ENCODE measurements at places on chromosomes 3 and 15.

GRCh38 chr3:97495896-97496295, 268.7 kb upstream of the ARL6 start:
- no peak for DNase-seq

DNA sequence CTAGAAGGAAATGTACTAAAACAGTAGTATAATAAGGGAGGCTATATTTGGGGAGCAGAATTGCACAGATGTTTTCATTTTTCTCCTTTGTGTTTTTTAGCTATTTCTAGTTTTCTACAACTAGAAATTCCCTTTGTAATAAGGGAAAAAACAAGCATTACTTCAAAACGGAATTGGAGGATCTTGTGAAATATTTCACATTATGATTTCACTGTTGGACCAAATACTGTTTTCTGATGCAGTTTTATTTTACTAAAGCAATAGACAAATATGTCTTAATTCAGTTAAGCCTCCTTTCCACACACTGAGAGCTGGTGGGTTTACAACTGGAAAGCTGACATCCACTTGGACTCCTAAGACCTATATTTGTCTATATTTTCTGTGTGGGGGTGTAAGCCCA, 7.3 kb downstream of the CCR1 start:
- DNase-seq, result no peak

DNA sequence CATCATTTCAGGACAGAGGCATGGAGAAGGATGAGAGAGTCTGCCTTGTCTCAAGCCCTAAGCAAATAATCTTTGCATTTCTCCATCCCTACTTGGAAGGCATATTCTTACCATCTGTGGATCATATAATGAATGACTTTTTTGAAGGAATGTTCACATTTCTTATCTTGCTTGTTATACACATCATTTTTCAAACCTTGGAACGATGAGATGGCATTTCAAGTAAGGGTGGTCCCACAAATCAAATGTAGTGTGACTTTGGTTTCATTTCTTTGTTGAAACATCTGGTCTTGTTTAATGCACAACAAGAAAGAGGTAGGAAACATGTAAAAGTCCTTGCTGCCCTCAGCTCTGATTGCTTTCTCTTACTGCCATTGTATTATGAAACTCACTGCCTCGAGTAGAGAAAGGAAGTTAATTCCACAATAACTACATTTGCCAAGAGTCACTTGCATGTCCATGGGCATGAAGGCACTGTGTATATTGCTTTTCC, 32.1 kb downstream of the RBMS3 start:
- no peak for DNase-seq

- no peak for DNase-seq
Observed at GRCh38 chr3:23996095-23996524, 51.0 kb downstream of the NR1D2 start.

- no peak for DNase-seq
Observed at GRCh38 chr15:70382762-70383458, 285.2 kb upstream of the TLE3 start.

DNA sequence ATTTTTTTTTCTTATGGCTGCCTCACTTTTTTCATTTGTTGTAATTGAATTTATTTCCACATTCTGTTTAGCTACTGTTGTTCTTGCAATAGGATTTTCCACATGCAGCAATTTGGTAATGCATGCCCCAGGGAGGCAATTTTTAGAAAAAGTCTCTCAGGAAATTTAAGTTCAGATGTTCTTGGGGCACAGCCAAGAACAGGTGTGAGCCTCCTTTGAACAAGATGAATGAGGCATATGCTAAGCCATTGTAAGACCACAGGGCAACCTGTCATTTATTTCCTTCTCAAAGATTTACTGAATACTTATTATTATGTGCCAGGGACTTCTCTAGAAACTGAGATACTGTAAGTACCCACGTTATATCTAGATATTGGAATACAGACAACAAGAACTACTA, 549.5 kb downstream of the DIPK2A start:
- DNase-seq, result no peak

- DNase-seq, result peak; percentile 17
Observed at GRCh38 chr3:25820366-25820765, 30.5 kb downstream of the OXSM start.

- DNase-seq, result no peak
Observed at GRCh38 chr3:8871306-8871705, 92.0 kb downstream of the RAD18 start.

GRCh38 chr3:54243056-54243931, 120.9 kb downstream of the CACNA2D3 start:
- no peak for DNase-seq

DNA sequence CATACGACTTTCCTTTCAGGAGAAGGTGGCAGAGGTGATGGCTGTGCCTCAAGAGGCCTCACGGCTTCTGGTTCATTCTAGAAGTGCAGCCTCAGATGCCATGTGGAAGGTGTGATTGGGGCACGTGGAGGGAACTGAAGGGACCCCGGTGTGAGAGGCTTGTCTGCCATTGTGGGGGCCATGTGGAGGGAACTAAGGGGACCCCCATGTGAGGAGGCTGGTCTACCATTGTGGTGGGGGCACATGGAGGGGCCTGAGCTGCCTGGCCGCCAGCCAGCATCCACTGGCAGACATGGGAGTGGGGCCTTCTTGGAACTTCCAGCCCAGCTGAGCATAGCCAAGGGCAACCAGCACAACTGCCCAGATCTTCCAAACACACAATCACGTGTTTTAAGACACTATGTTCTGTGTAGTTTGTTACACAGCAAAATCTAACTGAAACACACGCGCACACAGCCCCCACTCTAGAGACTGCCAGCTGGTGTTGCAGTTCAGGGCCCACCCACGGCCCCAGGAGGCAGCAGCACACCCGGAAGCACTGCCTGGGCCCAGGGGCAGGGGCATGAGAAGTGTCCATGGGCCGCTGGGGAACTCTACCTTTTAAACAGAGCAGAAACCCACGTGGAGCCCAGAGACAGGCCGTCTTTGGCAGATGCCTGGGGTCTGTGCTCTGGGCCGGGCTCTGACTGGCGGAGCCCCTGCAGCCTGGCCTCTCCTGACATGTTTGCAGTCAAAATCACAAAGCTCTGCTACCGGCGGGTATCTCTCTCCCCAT, 66.8 kb downstream of the IQSEC1 start:
- no peak for DNase-seq

DNA sequence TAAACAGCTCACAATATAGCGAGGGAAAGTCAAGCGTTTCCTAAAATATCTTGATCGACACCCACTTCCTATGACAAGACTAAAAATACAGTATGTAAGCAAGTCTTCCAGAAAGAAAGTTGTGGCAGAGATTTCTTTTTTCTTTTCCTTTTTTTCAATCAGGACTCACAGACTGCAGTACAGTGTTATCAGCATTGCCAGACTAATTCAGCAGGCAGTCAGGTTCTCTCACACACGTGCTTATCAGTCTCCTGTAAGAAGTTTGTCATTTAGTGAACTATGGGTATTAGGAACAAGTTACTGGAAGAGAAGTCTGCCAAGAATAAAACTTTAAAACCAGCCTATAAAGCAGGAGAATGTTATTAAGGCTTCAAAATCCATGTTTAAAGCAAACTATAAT, 32.8 kb upstream of the ZNF385D start:
- DNase-seq, result no peak

- no peak for DNase-seq
Observed at GRCh38 chr3:160180581-160181216, 44.5 kb upstream of the C3orf80 start.

DNA sequence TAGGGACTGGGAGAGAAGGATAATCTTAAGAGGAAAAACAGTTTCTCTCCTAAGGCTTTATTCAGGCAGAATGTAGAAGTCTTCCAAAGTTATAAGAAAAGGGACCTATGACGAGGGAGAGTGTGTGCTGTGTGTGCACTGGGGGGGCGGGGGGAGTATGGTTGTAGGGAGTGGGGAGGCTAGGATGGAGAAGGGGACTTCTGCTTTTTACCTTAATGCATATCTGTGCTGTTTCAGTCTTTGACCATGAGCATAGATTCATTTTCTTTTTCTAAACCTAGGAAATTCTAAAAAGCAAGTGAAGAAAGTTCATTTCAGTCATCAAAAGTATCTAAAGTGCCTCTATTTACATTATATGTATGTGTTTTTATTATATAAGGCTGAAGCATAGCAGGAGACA, 52.6 kb upstream of the RASA2 start:
- no peak for DNase-seq

DNA sequence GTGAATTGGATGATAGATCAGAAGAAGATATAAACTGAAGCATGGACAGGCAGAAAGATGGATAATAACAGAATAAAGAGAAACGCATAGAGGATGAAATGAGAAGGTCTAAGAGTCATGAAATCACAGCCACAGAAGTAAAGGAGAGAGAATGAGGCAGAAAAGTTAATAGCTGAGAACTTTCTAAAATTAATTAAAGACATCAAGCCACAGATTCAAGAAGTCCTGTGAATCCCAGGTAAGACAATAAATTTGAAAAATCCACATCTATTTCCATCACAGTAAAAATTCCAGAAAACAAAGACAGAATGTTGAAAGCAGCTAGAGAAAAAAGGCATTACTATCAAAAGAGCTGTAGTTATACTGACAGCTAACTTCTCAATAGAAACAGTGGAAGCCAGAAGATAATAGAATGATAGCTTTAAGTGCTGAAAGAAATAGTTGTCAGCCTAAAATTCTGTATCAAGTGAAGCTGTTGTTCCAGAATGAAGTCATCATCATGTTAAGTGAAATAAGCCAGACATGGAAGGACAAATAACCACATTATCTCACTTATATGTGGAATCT, 12.0 kb downstream of the ACVR2B start:
- DNase-seq, result no peak

- no peak for DNase-seq
Observed at GRCh38 chr3:68751888-68752287, 180.5 kb downstream of the TAFA4 start.

DNA sequence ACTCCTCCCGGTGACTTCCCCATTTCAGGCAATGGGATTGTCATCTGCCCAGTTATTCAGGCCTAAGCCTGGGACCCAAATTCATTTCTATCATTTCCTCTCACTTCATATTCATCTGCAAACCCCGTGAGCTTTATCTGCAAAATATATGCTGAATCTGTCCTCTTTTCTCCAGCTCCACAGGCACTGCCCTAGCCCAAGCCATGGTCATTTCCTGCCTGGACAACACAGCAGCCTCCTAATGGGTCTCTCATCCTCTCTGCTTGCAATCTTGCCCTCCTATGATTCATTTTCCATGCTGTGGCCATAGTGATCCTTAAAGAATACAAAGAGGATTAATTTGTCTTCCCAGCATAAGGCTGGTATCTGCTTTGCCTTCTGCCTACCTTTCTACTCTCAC, 6.1 kb downstream of the RBP2 start:
- no peak for DNase-seq

DNA sequence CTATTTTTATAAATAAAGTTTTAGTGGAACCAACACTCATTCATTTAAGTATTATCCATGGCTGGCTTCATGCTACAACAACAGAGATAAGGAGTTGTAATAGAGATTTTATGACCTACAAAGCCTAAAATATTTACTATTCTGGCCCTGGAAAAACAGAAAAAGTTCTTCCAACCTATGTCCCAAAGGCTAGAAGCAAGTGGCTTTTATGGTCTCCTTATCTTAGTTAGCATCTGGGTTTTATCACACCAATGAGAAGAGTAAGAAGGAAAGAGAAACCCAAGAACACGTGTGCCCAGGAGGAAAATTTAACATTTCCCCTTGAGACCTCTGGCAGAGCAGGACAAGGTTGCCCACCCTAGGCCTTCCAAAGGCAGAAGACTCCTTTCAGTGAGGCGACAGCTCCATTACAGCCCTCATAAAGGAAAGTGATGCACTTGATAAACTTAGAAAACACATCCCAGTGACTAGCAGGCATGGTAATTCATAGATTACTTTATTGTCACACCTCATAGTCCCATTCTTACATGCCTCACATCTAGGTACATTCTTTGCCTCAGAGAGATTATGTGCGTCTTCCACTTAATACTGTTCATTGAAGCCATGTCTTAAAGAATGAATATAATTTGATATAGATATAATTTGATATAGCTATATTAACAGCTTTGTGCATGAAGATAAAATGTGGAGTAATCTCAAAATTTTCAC, 113.2 kb upstream of the ACP3 start:
- DNase-seq, result no peak

GRCh38 chr15:64749999-64750657, 25.3 kb downstream of the RBPMS2 start:
- no peak for DNase-seq

DNA sequence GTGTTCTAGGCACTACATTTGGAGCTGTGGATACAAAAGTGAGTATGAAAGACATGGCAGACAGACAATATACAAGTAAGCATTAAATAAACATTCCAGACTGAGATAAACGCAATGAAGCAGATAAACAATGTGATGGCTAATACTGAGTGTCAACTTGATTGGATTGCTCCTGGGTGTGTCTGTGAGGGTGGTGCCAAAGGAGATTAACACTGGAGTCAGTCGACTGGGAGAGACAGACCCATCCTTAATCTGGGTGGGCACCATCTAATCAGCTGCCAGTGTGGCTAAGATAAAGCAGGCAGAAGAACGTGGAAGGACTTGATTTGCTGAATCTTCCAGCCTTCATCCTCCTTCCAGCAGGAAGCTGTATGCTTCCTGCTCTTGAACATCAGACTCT, 77.2 kb downstream of the CADPS start:
- no peak for DNase-seq

- no peak for DNase-seq
Observed at GRCh38 chr3:11238880-11239279, 33.3 kb upstream of the ATG7 start.

DNA sequence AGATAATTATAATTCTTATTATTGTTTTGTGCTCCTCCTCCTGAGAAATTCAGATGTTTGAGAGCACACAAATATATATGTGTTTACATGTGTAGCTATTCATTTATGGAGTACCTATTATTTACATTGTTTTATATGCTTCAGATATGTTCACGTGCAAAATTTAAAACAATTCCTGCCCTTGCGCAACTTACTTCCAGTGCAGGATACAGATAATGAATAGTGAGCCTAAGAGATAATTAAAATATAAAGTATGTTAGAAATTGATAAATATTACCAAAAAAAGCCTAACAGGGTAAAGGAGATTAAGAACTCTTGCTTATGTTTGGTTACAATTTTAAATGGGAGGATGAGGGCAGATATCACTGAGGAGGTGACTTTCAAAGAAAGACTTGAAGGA, 81.7 kb upstream of the DPH6 start:
- no peak for DNase-seq

DNA sequence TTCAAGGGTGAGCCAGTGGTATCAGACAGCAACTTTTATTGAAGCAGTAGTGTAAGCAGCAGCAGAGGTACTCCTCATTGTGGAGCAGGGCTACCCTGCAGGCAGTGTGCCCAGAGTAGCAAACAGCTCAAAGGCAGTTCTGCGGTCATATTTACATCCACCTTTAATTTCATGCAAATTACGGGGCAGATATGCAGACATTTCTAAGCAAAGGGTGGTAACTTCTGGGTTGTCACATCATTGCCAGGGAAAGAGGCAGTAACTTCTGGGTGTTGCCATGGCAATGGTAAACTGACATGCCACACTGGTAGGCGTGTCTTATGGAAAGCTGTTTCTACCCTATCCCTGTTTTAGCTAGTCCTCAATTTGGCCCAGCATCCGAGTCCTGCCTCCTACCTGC, 46.5 kb upstream of the CLDN18 start:
- peak; percentile 9 for DNase-seq

- DNase-seq, result no peak
Observed at GRCh38 chr3:185114756-185115155, 38.1 kb downstream of the C3orf70 start.

All from Ammon's horn (tissue), 1 donor.